Stimulated activated CD4-positive, alpha-beta T cell treated with anti-CD3 and anti-CD28 coated beads, TNF-alpha, amount 100 ng/mL, for 48 hours (primary cell): ENCODE measurements at places on chromosomes 2 and 18.

DNA sequence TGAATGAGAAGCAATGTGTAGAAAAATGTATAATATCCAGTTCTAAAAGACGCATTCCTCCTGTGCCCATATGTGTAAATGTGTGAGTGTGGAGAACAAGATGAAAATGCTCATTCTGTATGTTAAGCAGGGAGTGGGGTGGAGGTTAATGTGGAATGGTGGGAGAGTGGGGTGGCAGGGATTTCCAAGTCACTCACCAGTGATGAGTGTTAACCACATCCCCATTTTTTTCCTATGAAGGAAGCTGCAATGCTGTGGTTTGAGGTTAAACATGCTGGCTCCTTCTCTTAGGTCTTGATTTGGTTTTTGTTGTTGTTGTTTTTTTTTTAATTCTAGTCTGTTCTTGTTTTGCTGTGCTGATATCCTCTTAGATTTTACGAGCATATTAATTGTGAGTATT lies 169.4 kb downstream of the NEDD4L start:
- DNase-seq = no peak

DNA sequence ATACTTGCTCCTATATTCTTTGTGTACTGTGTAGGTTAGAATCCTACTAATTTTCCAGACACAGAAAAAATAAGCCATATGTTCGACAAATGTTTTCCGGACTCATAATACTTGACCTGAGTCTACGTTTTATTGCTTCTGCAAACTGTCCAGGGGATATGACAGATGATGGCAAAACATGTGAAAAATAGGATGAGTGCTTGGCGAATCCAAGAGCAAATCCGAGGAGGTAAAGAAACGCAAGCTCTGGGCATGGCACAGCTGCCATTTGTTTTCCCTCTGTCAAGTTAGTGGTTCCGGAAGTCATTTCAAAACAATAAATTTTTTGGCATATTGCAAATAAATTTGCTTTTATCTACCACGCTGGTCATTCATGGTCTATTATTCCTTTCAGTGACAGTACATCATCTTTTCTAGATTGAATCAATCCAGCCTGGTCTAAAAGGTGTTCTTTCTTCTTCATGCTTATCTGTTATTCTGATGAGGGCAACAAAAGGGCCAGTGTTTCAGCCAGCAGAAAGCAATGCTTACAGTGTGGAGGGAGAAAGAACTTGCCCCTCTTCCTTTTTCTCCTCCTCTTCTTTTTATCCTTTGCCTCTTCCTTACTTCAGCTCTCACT lies 476.1 kb upstream of the SOX11 start:
- no peak for DNase-seq

- no peak for DNase-seq
Measured at GRCh38 chr18:25724997-25725396, 365.4 kb downstream of the SS18 start.

GRCh38 chr2:62596061-62596921 lies 90.3 kb upstream of the TMEM17 start:
- DNase-seq = no peak

- DNase-seq = no peak
Measured at GRCh38 chr2:35819033-35819432, 536.5 kb upstream of the CRIM1 start.

DNA sequence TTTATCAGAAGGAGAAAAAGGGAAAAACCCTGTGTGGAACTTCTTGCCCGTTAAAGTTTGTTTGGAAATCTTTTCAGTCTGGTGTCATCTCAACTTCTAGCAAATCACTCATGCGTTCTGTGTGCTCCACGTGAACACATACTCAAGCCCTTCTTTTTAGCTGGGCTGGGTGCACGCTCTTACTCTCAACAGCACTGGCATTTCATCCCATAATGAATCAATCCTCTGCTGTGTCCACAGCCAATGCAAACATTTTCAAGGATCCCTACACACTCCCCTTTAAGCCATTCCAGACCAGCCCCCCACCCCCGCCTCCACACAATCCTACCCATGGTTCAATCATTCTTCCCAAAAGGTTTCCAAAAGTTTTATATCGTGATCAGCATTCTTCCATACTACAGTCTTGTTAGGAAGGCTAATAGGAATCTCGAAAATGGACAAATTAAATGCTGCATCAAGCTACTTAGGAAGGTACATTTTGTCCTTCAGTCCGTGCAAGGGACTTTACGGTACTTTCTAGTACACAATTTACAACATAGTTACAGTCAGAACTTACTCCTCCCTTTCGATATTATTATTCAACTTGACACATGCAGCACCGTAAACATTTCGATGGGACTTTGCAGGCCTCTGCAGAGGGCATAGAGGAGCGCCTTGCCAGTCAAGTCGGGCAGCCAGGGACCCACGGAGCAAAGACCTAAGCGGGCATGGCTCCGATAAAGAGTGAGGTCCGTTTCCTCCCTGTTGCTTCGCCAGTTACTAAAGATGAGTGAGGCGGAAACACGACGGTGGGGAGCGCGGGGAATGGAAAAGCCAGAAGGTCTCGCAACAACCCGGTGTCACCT lies 1.4 kb downstream of the PTGR3 start:
- no peak for DNase-seq

DNA sequence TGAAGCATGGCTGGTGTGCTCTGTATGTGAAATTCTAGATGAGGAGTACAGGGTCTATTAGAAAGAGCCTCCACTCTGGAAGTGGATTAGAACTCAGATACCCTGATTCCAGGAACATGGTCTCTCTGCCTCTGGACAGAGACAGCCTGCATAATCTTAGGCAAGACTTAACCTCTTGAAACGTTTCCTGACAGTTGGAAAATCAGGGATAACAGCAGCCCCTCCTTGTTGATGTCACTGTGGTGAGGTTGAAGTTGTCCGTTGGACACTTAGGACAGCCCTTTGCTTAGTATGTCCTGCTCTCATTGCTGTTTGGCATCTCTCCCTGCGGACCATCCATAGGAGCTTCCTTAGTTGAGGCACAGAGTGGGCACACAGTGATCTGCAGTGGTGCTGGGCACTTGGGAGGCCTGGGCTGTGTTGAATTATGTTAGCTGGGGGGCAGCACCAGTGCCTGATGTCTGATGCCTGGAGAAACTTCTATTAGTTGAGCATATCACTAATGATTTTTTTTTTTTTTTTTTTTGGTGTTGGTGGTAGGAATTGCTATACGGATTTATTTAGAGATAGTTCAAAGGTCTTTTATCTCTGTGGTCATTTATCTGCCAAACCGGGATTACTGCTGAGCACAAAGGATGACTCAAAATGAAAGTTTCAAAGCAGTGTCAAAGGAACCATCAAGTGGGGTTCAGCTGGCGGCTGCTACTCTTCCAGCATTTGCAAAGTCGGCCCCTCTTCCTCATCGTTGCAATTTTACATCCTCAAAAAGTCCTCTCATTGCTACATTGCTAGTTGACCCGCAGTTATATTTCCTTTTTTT lies 28.8 kb downstream of the SETBP1 start:
- no peak for DNase-seq
